NB4 (cell line): ENCODE measurements at places on chromosomes 13 and 19.

- DNase-seq: no peak
Measured at GRCh38 chr19:13252569-13253335, 102.5 kb downstream of the IER2 start.

- no peak for DNase-seq
Measured at GRCh38 chr19:41671486-41671885, 16.6 kb downstream of the CEACAM7 start.

- DNase-seq: peak; percentile 65
Measured at GRCh38 chr19:55647732-55648584, at the start of gene CCDC106. TSS of gene CCDC106 (plus strand) at chr19:55648212. CDS start at chr19:55649047, 835 bp downstream.

DNA sequence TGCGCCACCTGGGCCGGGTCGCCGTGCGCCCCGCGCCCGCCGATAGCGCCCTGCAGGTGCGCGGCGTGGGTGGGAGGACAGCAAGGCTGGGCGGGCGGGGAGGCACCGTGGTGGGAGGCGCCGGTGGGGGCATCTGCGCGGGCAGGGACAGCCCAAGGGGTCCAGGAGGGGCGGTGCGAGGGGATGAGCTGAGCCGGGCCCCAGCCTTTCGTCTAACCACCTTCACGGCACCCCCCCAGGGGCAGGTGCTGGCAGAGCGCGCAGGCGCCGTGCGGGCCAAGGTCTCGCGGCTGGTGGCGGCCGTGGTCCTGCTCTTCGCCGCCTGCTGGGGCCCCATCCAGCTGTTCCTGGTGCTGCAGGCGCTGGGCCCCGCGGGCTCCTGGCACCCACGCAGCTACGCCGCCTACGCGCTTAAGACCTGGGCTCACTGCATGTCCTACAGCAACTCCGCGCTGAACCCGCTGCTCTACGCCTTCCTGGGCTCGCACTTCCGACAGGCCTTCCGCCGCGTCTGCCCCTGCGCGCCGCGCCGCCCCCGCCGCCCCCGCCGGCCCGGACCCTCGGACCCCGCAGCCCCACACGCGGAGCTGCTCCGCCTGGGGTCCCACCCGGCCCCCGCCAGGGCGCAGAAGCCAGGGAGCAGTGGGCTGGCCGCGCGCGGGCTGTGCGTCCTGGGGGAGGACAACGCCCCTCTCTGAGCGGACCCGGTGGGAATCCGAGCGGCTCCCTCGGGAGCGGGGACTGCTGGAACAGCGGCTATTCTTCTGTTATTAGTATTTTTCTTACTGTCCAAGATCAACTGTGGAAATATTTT, 3.1 kb downstream of the KISS1R start:
- peak; percentile 68 for DNase-seq
